Esophagus squamous epithelium (tissue), 5 donors: ENCODE measurements at places on chromosomes 7 and 10.

GRCh38 chr10:56319386-56319785 is 41.7 kb downstream of the ZWINT start:
- DNase-seq, result no peak

GRCh38 chr7:13846386-13846785 is 143.1 kb downstream of the ETV1 start:
- DNase-seq, result no peak

GRCh38 chr10:131920151-131920550 is 19.3 kb downstream of the PPP2R2D start:
- DNase-seq, result no peak

- no peak for DNase-seq
These were observed 290.0 kb downstream of the RNLS start for GRCh38 chr10:88293073-88293472.

GRCh38 chr10:129784891-129785290 is 179.2 kb downstream of the EBF3 start:
- DNase-seq, result no peak

DNA sequence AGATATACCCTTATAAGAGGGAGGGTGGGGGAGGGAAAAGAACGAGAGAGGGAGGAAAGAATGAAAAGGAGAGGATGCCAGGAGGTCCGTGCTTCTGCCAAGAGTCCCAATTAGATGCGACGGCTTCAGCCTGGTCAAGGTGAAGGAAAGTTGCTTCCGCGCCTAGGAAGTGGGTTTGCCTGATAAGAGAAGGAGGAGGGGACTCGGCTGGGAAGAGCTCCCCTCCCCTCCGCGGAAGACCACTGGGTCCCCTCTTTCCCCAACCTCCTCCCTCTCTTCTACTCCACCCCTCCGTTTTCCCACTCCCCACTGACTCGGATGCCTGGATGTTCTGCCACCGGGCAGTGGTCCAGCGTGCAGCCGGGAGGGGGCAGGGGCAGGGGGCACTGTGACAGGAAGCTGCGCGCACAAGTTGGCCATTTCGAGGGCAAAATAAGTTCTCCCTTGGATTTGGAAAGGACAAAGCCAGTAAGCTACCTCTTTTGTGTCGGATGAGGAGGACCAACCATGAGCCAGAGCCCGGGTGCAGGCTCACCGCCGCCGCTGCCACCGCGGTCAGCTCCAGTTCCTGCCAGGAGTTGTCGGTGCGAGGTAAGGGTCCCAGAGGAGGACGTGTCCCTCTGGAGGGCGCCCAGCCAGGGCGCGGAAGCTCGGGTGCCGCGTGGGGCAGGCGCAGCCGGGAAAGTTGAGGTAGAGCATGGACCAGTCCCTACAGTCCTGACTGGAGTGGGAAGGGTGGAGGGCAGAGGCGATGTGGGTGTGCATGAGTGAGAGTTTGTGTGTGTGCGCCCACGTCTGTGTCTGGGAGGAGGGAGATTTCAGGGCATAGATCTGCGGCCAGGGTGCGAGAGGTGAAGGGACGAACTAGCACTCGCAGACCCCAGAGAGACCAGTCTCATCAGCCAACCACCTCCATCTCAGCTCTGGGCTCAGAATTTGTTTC is 844 bp downstream of the GRM3 start:
- DNase-seq, result no peak

DNA sequence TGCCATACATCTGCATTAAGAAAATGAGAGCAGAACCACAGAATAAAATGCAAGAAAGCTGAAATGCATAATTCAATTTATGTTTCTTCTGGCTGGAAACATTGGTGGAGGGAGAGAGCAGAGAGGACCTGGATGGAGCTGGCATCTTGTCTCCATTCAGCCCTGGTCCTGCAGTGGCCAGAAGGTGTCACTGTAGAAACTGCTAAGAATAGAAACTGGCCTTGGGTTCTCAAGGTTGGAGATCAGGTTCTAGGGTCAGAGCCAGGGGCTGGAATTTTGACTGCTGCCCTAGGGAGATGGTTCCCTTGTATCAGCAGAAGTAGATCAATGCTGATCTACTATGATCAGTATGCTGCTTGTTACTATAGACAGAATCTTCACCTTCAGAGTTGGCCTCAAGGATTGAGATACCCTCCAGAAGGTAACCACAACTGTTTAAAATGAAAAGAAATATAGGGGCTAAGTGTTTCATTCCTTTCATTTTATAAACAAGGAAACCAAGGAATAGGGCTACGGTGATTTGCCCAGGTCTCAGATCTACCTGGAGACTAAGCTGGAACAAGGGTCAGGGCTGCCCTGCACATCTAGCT is 13.1 kb downstream of the TAS2R41 start:
- no peak for DNase-seq

GRCh38 chr10:100912013-100912604 is 654 bp upstream of the SLF2 start:
- DNase-seq, result no peak

DNA sequence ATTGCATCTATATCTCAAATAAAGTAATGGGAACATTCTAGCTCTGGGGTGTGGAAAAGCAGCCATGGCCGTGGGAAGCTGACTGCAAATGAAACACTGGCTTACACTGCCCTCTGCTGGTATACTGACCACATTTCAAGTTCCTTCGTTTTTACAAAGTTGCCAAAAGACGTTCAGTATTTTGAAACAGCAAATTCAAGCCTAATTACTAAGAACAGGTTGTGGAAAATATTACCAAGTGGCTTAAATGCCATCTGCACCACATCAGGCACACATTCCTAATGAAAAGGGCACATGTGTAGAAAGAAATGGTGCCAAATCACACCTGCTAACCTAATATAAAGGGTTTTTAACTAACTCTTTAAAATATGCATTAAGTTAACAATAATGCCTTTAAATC is 83.9 kb downstream of the JAZF1 start:
- DNase-seq, result no peak

DNA sequence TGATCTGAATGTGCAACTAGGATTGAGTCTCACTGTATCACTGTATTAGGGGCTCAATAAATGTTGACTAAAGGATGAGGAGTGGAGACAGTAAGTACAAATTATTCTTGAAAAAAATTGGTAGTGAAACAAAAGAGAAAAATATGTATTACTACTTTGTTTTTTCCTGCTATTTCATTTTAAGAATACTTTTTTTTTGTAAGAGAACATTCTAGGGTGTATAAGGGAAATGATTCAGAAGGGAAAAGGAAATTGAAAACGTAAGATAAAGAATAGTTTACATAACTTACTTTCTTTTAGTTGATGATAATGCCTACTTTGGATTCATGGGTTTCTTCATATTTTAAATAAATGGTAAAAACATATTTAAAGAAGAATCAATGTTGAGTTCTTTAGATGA is 9.6 kb downstream of the CAPZA2 start:
- no peak for DNase-seq

DNA sequence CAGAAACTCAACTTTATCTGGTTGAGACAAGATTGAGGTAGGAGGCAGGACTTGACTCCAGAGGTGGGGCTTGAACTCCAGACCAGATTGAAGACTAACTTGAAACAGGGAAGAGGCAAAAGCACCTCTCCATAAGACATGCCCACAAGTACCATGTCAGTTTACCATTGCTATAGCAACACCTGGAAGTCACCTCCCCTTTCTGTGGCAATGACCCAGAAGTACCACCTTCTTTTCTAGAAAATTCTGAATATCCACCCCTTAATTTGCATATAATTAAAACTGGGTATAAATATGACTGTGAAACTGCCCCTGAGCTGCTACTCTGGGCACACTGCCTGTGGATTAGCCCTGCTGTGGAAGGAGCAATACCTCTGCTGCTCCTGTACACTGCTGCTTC is 4.9 kb upstream of the TOMM7 start:
- no peak for DNase-seq

DNA sequence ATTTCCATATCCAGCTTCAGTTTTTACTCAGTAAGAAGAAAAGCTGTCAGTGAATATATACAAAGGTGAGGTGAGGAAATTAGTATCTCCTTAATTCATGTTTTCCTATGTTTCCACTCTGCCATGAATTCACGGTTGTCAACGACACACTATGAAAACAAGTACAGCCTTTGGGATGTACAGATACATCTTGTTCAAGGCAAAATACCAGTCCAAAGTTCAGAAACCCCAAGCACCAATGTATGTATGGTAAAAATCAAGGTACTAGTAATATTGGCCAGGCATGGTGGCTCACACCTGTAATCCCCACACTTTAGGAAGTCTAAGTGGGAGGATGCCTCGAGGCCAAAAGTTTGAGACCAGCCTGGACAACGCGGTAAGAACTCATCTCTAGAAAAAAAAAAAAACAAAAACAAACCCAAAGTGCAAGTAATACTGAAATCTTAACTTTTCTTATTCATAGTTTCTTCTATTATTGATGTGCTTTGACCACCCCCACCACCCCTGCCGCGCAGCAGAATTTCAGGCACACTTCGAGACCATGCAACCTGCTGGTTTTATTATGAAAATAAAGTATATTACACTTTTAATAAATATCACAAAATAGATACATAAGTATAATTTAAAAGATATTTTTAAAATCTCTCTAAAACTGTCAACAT is 3.5 kb downstream of the ESYT2 start:
- DNase-seq, result no peak

DNA sequence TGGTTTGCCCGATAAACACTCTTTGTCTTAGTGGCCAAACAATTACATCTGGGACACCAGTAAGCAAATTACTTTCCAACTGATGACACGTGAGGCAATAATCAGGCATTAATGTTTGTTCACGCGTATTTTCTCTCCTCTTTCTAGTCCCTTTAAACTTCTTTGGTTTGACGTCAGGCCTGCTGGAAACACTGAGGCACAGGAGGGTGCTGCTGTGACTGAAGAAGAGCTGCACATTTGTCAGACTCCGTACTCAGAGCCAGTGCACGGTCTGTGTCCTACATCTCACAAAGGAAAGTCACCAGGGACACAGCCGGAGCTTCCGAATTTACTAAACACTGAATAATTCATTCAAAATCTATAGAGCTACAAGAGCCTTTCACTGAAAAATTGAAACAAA is 57.6 kb upstream of the ANAPC16 start:
- no peak for DNase-seq
